ENCODE measurements at places on chromosomes 4 and X. TPM values are rescaled to one million over a fixed set of nuclear protein-coding genes. Genes with fewer than 3 reads are reported as not detected.

GRCh38 chr4:84166486-84166885 is 332.6 kb downstream of the NKX6-1 start:
- no peak for DNase-seq

- no peak for DNase-seq
These were observed 481.0 kb downstream of the BCOR start for GRCh38 chrX:39616731-39617130.

GRCh38 chr4:169334335-169334734 is 63.6 kb upstream of the SH3RF1 start:
- no peak for DNase-seq

GRCh38 chrX:10576777-10577447 is 43.5 kb downstream of the MID1 start:
- no peak for DNase-seq

DNA sequence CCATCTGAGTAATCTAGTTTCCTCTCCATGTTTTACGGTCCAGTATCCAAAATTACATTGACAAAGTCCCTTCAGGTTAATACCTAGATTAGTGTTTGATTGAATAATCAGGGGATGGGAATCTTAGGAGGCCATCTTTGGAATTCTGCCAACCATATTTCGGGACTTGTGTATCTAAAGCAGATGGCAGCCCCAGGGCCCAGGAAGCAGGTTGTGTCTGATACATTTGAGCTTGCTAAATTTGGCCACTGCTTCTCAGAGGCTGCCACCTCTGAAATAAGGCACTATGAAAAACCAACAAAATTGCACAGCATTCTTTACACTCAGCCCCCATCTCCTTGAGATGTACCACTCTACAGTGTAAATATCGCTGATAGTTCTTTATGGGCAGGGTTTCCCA is 102.1 kb downstream of the ASB9 start:
- DNase-seq: no peak

GRCh38 chr4:116752027-116752426 is 333.3 kb downstream of the TRAM1L1 start:
- DNase-seq: no peak

DNA sequence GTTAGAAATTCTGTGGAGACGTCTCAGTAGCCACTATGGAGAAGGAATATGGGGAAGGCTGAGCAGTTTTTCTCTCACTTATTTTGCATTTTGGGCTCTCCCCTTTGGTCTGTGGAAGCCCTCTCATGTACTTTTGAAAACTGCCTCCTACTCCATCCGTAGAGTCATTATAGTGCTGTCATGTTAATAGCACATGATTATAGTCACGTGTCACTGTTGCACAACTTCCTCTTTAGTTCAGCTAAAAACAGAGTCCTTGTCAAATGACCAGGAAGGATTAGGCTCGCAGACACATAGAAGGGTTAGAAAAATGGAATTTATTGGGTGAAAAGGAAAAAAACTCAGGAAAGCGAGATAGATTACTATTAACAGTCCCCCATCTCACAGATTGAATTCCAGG is 258.2 kb upstream of the CXorf51A start:
- DNase-seq: no peak

The PPEF2 gene
- 0.30 TPM for polyA plus RNA-seq

The GLRA3 gene
- not detected for polyA plus RNA-seq

The KIF4A gene
- 5.5 TPM for polyA plus RNA-seq

The IL9R gene
- polyA plus RNA-seq: not detected

The TADA2B gene
- polyA plus RNA-seq: 22.0 TPM

The PAGE5 gene
- not detected for polyA plus RNA-seq
